Sciatic nerve (tissue), 2 donors: ENCODE measurements at places on chromosomes 2 and 18.

DNA sequence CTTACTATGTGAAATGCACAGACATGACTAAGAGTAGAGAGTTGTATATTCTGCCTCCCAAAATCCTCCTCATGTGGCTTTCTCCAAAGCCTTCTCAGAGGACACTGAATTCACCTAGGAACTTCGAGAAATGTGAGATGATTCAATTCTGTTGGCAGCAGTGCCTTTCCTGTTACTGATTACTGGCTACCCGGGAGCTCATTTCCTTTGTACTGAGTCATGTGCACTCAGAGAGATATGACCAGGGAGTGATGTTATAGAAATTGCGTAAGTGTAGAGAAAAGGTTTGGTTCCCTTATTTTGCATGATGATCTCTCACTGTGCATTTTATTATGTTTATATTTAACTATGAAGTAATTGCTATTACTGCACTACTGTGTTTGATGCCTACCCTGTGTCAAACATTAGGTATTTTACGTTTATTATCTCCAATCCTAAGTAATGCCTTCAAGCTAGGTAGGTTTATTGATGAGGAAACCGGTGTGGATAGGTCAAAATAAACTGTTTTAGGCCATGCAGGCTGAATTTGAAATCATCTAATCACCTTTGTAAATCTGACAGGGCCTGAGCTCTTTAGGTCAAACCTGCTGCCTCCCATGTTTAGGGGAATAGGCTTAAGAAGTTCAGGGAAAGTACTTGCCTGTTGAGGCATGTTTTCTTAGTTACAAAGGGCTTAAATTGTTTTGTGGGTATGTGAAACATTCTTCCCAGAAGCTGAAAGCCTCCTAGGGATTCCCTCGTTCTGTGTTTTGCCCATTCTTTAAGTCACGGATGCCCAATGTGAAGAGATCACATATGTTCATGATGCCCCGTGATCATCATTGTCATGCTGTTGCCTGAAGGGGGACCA is 86.8 kb downstream of the FMNL2 start:
- DNase-seq = no peak

DNA sequence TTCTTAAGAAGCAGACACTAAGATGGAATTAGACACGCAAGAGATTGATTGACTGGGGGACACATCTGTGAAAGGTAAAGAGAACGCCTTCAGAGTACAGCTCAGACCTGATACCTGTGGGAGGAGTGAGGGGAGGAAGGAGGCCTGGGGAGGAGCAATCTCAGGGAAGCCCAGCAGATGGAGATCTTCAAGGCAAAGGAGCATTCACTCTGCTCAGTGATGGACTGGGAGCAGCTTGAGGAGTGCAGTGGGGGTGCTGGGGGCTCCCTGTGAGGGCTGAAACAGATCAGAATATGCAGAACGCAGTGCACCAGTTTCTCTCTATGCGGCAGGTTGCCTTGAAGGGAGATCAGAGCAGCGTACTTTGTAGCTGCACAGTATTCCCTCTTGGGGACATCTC is 103.7 kb upstream of the ATP8B1 start:
- no peak for DNase-seq

DNA sequence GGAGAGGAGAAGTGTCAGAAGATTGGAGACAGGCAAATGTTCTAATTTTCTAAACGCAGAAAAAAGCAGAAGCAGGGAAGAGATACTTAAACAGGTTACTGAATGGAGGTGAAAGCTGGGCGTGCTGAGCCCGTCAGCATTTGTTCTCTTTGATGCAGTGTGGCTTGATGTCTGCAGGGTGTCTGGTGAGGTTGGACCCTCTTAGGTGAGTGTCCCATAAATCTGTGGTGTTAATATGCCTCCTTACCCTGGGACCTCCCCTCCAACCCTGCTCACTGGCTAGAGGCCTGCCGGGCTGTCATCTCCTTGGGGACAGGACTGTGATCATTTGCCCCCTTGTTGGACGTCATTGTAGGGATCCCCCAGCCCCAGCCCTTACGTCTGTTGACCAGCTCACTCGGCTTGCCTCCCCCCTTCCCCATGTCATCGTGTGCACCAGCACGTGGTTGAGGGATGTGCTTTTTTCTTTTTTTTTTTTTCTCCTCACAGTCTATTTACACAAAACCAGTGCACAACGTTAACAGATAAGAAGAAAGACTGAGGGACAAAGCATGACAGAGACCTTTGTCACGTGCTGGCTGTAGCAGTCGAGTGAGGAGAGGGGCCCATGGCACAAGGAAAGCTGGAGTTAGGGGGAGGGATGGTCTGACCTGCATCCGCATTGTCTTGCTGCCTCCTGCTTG is 56.4 kb downstream of the NCK2 start:
- no peak for DNase-seq

DNA sequence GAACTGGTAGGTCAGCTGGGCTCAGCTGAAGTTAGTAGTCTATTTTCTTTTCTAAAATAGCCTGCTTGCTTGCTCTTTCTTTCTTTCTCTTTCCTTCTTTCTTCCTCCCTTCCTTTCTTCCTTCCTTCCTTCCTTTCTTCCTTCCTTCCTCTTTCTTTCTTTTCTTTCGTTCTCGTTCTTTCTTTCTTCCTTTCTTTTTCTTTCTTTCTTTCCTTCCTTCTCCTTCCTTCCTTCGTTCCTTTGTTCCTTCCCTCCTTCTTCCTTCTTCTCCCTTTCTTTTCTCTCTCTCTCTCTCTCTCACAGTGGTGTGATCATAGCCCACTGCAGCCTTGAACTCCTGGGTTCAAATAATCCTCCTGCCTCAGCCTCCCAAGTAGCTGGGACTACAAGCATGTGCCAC is 29.2 kb upstream of the KDM3A start:
- DNase-seq = no peak

- DNase-seq = no peak
These were observed 26.0 kb upstream of the FLACC1 start for GRCh38 chr2:201383136-201383535.

DNA sequence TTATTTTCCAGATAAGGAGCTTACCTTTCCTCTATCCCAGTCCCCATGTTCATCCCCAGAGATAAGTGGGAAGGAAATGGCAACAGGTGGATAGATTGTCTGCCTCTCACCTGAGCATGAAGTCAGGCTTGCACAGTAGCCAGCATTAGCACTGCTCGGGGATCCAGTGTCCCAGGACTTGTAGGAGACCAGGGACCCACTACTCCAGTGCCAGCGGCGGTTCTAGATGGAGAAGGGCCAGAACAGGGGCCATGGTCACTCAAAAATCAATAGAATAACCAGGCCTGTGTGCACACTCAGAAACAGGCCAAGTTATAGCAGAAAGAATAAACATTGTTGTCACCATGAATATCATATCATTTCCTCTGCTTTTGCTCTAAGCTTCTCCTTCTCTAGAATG is 2.4 kb downstream of the REG1B start:
- no peak for DNase-seq

DNA sequence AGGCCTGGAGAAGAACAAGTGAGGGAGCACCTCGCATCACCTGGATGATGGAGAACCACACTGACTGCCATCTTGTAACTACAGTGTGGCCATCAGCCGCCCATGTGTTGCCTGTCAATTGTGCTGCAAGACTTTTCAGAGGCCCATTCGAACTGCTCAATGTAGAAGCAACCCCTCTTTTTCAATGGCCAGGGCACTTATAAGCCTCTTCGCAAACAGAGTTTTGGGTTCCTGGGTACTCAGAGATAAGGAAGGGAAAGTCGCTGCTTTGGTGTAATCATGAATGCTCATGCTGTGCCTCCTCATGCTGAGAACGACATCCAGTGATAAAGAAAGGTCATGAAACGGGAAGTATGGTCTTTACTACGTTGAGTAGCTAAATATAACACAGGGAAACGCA is 143.9 kb upstream of the SLC39A10 start:
- DNase-seq = no peak
